NCI-H460 (cell line): ENCODE measurements at places on chromosomes 3 and 15.

DNA sequence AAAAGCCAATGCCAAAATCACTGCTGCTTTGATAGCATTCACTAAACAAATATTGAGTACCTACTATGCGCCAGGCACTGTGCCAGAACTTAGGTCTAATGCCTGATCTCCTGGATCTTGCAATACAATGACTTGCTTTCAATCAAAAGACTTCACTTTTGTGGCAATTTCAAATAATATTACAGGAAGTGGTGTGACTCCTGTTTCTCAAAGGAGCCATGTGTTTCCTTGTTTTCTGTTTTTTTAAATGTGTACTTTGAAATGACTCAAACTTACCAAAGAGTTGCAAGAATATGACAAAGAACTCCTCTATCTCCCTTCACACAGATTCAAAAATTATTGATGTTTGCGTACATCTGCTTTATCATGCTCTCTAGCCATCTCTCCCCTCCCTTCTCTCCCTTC lies 18.3 kb downstream of the OSBPL10 start:
- no peak for DNase-seq

GRCh38 chr15:75640483-75641178 lies 607 bp upstream of the IMP3 start:
- DNase-seq = peak; percentile 48

- no peak for DNase-seq
Observed at GRCh38 chr15:39585871-39586301, 5.0 kb downstream of the THBS1 start.

GRCh38 chr15:77295446-77295845 lies 124.5 kb downstream of the PEAK1 start:
- no peak for DNase-seq

DNA sequence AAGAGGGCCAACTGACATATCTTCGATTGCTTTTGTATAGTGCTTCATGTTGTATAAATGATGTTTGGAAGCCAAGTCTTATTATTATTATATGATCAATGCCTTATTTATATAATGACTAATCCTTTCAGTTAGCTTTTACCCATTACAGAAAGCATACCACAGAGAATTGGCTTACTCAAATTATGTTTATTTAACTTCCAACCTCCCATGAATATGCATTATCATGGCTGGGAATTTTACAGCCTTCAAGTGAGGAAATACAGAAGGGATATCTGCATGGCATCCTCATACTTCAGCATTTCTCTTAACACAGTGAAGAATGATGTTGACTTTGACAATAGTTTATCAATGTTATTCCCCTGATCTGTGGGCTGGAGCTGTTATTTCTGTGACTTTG lies 225.9 kb upstream of the GAP43 start:
- DNase-seq = no peak

- no peak for DNase-seq
Observed at GRCh38 chr3:97680210-97680609, 84.3 kb upstream of the ARL6 start.

DNA sequence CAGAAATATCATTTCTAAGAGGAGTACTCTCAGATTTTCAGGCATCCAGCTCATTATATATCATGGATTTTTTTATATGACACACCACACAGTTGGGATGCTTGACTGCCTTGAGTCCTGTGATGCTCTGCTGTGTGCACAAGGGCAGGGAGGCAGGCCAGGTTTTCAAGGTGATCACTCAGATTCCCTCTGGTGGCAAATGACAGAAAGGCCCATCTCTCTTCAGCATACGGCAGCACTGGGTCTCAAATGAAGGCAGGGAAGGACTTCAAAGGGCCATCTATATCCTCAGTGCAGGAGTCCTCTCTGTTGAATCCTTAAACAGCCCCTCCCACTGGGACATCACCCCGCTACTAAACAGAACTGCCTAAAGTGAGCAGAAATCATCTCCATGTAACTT lies 54.8 kb upstream of the MYO5C start:
- DNase-seq = no peak

GRCh38 chr3:52350416-52350815 lies 34.3 kb downstream of the DNAH1 start:
- DNase-seq = no peak

DNA sequence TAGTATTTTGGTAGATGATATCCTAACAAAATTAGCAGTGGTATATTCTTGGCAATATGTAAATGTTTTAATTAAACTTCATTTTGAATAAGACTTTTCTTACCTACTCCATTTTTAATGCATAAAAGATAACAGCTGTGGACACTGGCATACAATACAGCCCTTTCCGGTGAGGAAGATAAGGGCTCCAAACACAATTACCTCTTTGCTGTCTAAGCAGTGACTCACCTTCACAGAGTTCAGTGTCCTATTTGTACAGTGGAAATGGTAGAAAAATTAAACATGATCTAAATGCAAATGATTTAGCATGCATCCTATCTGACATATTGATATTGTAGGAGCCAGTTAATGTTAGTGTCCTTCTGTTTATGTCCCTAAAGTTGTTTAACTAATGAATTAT lies 969.4 kb downstream of the PLOD2 start:
- no peak for DNase-seq

DNA sequence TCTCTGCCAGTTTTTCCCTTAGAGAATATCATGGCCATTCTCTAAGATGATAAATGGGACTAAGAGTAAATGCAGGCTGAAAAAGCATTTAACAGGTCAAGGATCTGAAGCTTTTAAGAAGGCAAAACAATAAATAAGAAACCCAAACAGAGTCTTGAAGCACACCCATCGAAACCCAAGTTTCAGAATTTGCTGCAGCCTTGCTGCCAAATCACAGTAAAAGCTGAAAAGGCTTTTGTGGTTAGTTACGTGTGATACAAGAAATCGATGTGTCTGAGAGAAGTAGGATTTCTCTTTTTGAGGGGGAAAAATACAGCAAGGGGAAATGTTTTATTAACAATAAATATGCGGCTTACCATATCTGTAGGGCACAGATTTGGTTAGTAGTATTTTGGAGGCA lies 92.0 kb downstream of the IGF1R start:
- DNase-seq = no peak

DNA sequence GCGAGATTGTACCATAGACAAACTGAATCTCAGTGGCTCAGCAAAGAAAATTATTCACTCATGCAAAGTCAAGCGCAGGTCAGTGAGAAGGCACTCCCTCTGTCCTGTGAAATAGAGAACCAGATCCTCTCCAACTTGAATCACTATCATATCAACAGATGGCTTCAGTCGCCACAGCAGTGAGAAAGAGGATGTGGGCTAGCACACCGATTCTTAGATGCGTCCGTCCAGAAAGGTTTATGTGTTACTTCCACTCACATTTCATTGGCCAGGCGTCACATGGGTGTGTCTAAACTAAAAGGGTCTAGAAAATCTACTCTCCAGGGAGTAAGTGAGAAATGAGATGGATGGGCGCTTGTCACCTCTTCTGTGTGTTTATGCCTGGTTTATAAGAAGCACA lies 141.6 kb upstream of the KBTBD8 start:
- no peak for DNase-seq

DNA sequence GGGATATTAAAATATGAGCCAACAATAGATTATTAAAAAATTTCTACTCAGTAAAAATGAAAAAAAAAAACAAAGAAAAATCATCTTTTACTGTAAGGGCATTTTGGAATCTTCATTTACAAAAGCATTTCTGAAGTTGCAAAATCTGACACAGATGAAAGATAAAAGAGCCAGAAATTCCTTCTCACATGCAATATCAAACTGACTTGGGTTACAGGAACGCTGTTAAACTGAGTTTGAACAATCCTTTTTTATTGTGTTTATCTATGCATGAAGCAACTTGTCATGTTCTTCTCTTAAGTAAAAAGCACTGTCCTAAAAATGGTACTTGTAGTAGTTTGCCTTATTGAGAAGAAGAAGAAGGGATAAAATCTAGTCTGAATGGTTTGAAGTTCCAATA lies 468.5 kb upstream of the KCNMB2 start:
- no peak for DNase-seq

DNA sequence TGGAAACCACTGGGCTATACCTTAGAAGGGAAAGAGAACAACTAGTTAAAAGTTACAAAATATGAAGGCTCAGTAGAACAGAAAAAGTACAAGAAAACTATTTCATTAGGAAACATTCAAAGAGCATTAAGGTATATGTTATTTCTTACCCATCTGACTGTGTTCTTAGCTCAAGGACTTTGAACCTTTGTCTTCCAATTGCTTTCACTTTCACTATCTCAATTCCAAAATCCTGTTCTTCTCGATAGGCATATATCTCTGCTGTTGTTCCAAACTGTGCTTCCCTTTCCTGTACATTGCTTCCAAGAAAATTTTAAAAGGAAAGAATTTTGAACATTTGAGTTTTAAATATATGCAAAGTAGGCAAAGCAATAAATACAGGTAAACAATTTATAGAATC lies 6.9 kb downstream of the CRBN start:
- DNase-seq = no peak

DNA sequence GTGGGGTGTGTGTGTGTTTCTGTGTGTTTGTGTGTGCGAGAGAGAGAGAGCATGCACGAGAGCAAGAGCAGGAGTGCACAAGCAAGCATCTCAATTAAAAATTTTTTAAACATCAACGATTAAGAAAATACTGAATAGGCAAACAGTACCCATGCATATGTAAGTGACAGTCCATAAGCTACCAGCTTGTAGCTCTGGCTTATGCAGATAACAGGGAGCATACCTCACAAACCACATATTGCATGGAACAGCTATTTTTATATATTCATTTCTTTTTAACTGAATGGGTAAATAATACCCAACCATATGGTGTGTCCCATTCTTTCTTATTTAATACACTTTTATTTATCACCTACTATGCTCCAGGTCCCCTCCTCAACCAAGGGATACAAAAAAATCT lies 234.5 kb downstream of the KBTBD8 start:
- no peak for DNase-seq

GRCh38 chr3:106814231-106814630 lies 563.0 kb upstream of the CCDC54 start:
- no peak for DNase-seq

DNA sequence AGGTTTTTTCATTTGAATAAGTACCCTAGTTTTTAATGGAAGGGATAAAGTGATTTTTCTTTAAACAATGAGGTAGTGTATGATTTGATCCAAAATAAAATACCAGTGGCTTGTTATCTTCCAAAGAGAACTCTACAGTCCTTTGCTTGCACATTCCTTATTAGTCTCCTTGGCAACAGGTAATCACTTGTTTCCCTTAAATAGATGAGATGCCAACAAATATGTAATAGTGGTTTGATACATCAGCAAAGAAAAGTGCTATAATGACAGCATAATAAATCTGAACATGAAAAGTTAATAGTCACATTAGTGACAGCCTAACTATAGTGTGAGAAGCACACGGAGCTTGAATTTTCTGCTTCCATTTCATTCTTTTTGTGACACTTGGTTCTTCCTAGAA lies 360.2 kb downstream of the ZNF385D start:
- DNase-seq = no peak

- no peak for DNase-seq
Observed at GRCh38 chr15:93110502-93111040, 21.6 kb upstream of the RGMA start.
